AG10803 (cell line): ENCODE measurements at places on chromosomes 5 and 9.
A peak's percentile ranks its signal among the peaks of the same experiment; 100 is the strongest.

DNA sequence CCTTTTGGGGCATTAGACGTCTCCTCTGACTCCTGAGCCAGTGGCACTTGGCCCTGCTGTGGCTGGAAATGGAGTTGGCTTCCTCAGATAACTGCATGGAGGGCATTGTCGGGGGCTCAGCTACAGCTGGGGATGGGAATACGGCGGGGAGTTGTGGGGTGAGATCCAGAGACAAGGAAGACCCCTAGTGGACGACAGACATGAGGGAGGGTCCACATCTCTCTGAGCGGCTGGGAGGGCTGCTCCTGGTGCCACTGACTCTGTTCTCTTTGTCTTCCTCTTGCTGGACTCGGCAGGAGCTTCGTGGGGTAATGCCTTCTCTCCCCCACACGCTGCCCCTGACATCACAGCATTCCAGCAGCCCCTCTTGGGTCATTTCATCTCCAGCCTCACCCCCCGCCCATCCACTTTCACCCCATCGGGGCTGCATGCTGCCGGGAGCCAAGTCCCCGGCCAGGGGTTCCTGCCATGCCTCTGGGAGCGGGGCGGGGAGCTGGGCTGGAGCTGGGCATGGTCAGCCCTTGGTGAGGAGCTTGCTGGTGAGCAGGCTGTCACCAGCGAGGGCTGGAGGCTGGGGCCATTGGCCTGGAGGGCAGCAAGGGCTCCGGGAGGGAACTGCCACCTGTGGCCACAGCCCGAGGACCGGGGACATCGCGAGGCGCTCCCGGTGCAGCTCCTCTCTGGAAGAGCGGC is 172.3 kb downstream of the CACNA1B start:
- DNase-seq: no peak

DNA sequence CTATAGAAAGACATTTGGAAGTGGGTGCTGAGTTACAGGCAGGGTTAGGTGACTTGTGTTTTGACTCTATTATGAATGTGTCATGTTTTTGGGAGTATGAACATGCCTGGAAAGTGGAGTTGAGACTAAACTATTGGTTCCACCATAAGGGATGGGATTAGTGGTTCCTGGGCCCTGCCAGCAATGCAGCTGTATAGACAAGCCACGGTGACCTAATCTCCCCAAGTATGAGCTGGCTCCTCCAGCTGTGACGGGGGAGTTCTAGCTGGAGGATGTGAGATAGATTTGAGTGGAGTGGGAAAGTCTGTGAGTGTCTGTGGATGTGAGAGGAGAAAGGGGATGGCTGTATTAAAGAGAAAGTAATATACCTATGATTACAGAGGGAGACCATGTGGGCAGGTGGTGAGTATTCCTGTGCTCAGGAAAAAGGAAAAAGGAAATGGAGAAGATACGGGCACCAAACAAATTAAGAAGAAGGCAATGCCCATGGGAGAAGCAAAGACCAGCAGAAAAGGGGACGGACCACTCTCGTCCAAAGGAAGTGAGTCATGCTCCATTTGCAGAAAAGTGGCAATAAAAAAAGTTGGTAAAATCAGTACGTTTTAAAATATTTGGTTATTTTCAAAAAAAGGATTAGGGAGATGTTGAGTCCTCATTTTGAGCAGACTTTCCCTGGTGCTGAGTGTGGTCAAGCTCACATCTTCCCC is 48.3 kb upstream of the ICE1 start:
- peak; percentile 57 for DNase-seq

- peak; percentile 76 for DNase-seq
Observed at GRCh38 chr5:103452666-103453065, 109.9 kb downstream of the NUDT12 start.

DNA sequence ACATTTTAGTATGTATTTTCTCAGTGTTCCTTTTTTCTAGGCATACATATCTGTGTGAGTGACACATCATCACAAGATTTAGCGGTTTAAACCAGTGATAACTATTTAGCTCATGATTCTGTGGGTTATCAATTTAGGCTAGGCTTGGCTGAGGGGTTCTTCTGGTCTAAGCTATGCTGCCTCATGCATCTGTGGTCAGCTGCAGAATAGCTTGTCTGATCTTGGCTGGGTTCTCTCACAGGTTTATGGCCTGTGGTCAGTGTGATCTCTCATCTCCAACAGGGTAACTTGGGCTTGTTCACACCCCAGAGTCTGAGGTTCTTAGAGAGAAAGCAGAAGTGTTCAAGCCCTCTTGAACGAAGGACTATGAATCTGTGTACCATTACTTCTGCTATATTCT is 363.3 kb downstream of the KDM4C start:
- no peak for DNase-seq

DNA sequence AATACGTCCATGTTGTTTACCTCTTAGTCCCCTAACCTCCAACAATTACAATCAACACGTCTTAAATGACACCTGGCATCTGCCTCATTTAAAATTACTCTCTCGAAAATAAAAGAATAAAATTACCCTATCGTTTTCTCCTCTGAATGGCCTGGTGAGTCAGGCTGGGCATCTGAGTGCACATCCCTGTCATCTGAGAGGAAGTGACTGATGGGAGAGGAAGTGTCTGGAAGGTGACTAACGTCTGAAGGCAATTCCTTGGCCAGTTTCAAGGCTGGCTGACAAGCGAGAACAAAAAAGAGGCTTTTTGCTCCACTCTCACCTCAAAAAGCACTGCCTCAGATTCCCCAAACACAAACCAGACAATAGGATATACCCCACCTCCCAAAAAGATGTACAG is 57.7 kb downstream of the MAPKAP1 start:
- DNase-seq: peak; percentile 83

DNA sequence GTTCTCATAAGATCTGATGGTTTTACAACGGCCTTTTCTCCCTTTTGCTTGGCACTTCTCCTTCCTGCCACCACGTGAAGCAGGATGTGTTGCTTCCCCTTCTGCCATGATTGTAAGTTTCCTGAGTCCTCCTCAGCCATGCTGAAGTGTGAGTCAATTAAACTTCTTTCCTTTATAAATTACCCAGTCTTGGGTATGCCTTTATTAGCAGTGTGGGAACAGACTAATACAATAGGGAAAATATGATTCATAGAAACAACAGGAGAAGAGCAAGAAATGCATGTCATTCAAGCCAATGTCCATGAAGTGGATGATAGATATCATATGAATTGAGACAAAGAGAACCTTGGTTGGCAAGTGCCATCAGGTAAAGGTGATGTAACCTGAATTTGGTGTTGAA is 128.3 kb upstream of the HAPLN1 start:
- DNase-seq: no peak
